ENCODE measurements at places on chromosomes 5 and 9.

DNA sequence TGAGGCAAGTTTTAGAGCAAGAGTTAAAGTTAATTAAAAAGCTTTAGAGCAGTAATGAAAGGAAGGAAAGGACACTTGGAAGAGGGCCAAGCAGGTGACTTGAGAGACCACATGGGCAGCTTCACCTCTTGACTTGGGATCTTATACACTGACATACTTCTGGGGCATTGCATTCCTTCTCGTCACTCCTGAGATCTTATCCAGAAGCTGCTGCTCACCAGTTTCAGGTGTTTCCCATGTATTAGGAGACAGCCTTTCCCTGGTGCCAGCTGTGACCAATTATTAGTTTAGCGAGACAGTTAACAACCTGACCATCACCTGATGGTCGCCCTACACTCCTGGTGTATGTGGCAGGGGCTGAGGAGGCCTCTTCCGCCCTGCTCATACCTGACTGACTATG is 382.1 kb downstream of the KDM4C start:
- H3K4me1 ChIP-seq = no peaks in the 10 kb centered on the region
- no peak for DNase-seq
- no peaks in the 10 kb centered on the region for H3K36me3 ChIP-seq
- H3K27ac ChIP-seq = no peak overlapping the region
- H3K4me3 ChIP-seq = no peak overlapping the region

- no peak for DNase-seq
- H3K4me3 ChIP-seq = no peak overlapping the region
- H3K36me3 ChIP-seq = no peaks in the 10 kb centered on the region
- H3K27me3 ChIP-seq = no peaks in the 10 kb centered on the region
Measured at GRCh38 chr9:99433095-99433494, 211.0 kb downstream of the SEC61B start.

- no peaks in the 10 kb centered on the region for H3K27me3 ChIP-seq
- H3K27ac ChIP-seq = peak overlapping the region; percentile 21
- DNase-seq = no peak
- no peak overlapping the region for H3K4me3 ChIP-seq
- peaks cover 30% of the 10 kb centered on the region for H3K4me1 ChIP-seq
Measured at GRCh38 chr9:108033976-108034964, 544.7 kb upstream of the KLF4 start.

DNA sequence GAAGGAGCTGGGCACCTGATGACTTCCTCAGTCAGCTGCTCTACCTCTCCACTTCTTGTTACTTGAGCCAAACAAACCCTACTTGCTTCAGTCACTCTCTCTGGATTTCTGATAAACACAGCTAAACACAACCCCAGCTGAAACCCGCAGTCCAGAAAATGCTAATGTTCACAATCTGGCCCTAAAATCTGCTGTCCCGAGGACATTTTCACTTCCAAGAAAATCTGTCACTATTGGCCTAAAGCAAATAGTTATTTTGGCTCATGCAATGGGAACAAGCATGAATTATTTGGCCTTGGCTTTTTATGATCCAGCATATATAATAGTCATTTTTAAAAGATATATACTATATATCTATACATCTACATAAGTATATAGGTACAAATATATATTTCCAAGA is 19.1 kb downstream of the FAM81B start:
- H3K4me3 ChIP-seq = no peak overlapping the region
- DNase-seq = no peak
- H3K27ac ChIP-seq = no peak overlapping the region
- no peaks in the 10 kb centered on the region for H3K27me3 ChIP-seq

DNA sequence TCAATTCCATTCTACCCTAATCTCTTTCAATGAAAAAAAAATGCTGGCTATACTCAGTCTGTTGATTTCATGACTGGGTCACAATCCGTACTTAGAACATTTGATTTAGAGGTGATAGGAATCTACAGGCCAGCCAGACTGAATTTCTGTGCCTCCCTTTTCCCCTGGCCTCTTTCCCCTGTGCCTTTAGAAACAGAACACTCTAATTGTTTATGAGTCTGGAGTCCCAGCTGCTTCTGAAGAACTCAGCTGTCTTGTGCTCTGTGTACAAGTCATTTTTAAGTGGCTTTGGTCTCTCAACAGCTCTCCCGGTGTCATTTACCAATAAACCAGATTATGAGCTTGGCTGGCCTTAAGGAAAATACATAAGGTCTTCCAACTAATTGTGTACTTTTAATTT is 94.1 kb upstream of the ITGA2 start:
- H3K27ac ChIP-seq = no peak overlapping the region
- H3K4me3 ChIP-seq = no peak overlapping the region
- H3K4me1 ChIP-seq = no peaks in the 10 kb centered on the region
